IPS DF 6.9 (cell line): ENCODE measurements at places on chromosomes 4 and X.

DNA sequence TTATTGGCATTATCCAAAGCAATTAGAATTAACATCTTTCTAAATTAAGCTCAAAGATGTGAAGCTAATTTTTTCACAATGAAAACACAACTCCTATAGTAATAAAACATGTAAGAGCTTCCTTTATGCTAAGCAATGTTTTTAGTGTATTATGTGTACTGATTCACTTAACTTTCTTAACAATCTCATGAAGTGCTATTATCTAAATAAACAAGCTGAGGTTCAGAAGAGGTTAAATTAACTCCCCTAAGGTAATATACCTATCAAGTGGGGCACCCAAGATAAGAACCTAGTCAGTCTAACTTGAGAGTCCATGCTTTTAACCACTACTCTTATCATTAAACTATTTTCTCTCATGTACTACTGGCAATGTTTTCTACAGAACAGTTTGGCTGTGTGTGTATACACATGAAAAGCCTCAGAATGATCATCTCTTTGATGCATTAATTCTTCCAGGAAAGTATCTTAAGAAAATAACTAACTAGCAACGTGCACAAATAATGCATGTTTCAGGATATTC lies 13.6 kb downstream of the G3BP2 start:
- no peaks in the 10 kb centered on the region for H3K4me1 ChIP-seq
- DNase-seq: no peak
- peaks cover 10% of the 10 kb centered on the region; the same call in 1 of the 2 replicates for H3K36me3 ChIP-seq
- no peak overlapping the region for H3K4me3 ChIP-seq
- no peaks in the 10 kb centered on the region for H3K27me3 ChIP-seq

- peaks cover 79% of the 10 kb centered on the region for H3K27me3 ChIP-seq
- no peaks in the 10 kb centered on the region for H3K4me1 ChIP-seq
- no peaks in the 10 kb centered on the region for H3K36me3 ChIP-seq
- no peak for DNase-seq
- peak overlapping the region; percentile 14; the same call in 1 of the 2 replicates for H3K4me3 ChIP-seq
These were observed 9.7 kb downstream of the POU4F2 start for GRCh38 chr4:146648461-146648783.

GRCh38 chr4:37392521-37393255 lies 148.1 kb downstream of the NWD2 start:
- no peak overlapping the region for H3K27ac ChIP-seq
- no peak overlapping the region for H3K4me3 ChIP-seq
- H3K36me3 ChIP-seq: no peaks in the 10 kb centered on the region
- H3K4me1 ChIP-seq: no peaks in the 10 kb centered on the region
- no peak for DNase-seq
- no peaks in the 10 kb centered on the region for H3K27me3 ChIP-seq

DNA sequence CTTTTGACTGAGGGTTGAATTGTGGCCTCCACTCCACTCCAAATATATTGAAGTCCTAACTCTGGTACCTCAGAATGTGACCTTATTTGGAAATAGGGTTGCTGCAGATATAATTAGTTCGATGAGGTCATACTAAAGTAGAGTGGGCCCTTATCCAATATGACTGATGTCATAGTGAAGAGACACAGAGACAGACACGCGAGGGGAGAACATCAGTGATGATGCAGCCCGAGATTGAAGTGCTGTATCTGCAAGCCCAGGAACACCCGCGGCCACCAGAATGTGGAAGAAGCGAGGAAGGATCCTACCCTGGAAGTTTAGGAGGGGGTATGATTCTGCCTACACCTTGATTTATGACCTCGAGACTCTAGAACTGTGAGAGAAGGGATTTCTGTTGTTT lies 279.0 kb downstream of the ANKRD50 start:
- H3K4me1 ChIP-seq: no peaks in the 10 kb centered on the region
- H3K36me3 ChIP-seq: no peaks in the 10 kb centered on the region
- H3K27me3 ChIP-seq: no peaks in the 10 kb centered on the region
- no peak overlapping the region for H3K27ac ChIP-seq
- H3K4me3 ChIP-seq: no peak overlapping the region
- no peak for DNase-seq

DNA sequence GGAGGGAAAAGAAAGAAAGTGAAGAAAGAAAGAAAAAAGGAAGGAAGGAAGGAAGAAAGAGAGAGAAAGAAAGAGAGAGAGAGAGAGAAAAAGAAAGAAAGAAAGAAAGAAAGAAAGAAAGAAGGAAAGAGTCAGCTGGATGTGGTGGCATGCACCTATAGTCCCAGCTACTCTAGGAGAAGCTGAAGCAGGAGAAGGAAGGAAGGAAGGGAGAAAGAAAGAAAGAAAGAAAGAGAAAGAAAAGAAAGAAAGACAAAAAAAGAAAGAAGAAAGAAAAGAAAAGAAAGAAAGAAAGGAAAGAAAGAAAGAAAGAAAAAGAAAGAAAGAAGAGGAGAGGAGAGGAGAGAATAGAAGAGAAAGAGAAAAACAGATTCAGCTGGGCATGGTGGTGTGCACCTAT lies 44.3 kb upstream of the ERVMER34-1 start:
- no peak overlapping the region for H3K27ac ChIP-seq
- H3K27me3 ChIP-seq: no peaks in the 10 kb centered on the region
- H3K4me3 ChIP-seq: no peak overlapping the region
- no peaks in the 10 kb centered on the region for H3K4me1 ChIP-seq
- no peaks in the 10 kb centered on the region for H3K36me3 ChIP-seq
- DNase-seq: no peak

DNA sequence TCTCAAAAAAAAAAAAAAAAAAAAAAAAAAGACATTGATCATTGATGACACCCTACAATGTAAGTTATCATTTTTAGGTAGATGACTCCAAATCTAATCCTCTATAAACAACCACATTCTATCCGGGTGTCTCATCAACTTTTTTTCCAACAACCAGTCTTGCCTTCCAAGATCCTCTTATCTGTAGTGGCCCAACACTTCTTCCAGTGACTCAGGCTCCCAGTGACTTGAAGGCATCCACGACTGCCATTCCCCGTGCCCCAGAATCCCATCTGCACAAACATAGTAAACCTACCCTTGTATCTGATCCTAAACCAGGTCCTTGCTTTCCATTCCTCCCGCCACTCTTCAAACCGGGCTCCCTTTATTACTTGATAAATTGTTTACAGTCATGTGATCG lies 15.6 kb upstream of the TSPAN5 start:
- no peak overlapping the region for H3K27ac ChIP-seq
- H3K36me3 ChIP-seq: no peaks in the 10 kb centered on the region
- no peak overlapping the region for H3K4me3 ChIP-seq
- no peaks in the 10 kb centered on the region for H3K27me3 ChIP-seq

- no peaks in the 10 kb centered on the region for H3K4me1 ChIP-seq
- no peak overlapping the region for H3K4me3 ChIP-seq
- H3K27me3 ChIP-seq: no peaks in the 10 kb centered on the region
- DNase-seq: no peak
These were observed 472.9 kb upstream of the GRID2 start for GRCh38 chr4:91830681-91831395.

DNA sequence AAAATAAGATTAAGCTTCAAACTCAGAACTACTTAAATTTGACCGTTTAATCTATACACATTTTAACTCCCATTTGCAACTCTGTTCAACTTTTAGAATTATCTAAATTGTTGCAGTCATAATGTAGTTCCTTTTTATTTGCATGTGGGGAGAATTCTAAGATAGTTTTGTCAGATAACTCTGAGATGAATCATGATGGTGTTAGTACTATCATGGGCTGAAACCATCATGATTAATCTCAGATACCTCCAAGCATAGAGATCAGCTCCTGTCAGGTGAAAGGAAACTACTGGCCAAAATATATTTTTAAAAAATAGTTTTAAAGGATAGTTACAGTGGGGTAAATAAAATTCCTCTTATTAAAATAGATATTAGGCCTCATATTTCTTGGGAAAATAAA lies 39.0 kb downstream of the FBXO8 start:
- H3K27ac ChIP-seq: no peak overlapping the region
- no peaks in the 10 kb centered on the region for H3K27me3 ChIP-seq
- H3K36me3 ChIP-seq: no peaks in the 10 kb centered on the region
- H3K4me1 ChIP-seq: no peaks in the 10 kb centered on the region
- no peak for DNase-seq
- no peak overlapping the region for H3K4me3 ChIP-seq

DNA sequence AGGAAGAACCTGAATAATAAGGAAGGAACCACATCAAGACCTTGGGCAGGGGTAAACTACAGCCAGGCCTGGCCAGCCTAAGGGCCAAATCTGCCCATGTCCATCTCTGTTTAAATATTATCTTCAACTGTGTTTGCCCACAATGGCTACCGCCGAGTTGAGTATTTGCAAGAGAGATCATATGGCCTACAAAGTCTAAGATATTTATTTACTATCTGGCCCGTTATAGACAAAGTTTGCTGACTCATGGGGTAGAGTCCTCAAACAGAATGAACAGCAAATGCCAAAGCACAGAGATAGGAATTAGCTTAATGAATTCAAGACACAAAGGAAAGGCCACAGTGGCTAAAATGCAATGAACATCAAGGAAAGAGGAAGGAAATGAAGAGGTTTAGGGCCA lies 44.8 kb downstream of the RPS6KA3 start:
- DNase-seq: no peak
- H3K36me3 ChIP-seq: no peaks in the 10 kb centered on the region
- no peaks in the 10 kb centered on the region for H3K4me1 ChIP-seq

- H3K27me3 ChIP-seq: no peaks in the 10 kb centered on the region
- DNase-seq: no peak
- H3K36me3 ChIP-seq: no peaks in the 10 kb centered on the region
- H3K4me1 ChIP-seq: no peaks in the 10 kb centered on the region
- H3K4me3 ChIP-seq: peak overlapping the region; percentile 75; the same call in 1 of the 2 replicates
- no peak overlapping the region for H3K27ac ChIP-seq
These were observed 933 bp downstream of the CNKSR2 start for GRCh38 chrX:21374994-21375707.

DNA sequence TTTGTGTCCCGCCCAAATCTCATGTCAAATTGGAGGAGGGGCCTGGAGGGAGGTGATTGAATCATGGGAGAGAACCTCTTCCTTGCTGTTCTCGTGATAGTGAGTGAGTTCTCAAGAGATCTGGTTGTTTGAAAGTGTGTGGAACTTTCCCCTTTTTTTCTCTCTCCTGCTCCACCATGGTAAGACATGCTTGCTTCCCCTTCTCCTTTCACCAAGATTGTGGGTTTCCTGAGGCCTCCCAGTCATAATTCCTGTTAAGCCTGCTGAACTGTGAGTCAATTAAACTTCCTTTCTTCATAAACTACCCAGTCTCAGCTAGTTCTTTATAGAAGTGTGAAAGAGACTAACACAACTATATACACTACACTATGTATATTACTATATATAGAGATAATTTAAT lies 697.8 kb upstream of the HS3ST1 start:
- H3K4me3 ChIP-seq: no peak overlapping the region
- no peaks in the 10 kb centered on the region for H3K4me1 ChIP-seq
- no peak for DNase-seq
- H3K36me3 ChIP-seq: no peaks in the 10 kb centered on the region
- no peak overlapping the region for H3K27ac ChIP-seq

DNA sequence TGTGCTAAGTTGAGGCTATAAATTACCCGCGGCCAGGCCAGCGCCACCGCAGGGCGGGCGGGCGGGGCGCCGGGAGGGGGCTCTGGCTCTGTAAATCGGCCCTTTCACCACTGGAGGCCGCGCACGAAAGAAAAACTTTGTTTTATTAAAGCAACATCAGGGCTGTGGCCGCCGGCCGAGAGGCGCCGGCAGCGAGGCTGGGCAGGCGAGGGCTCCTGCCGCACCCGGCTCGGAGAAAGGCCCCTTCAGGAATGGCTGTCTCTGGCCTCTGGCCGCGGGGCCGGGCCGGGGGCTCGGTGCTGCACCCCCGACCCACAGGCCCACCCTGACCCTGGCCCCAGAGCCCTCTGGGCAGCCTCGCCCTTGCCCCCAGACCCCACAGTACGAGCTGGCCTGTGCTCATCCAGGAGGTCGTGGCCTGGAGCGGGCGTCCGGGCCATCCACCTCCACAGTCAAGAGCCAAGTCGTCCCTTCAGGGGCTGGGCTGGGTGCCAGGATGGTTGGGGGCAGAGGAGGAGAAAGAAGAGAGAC lies 29.5 kb upstream of the FGFR3 start:
- no peak for DNase-seq
- H3K36me3 ChIP-seq: no peaks in the 10 kb centered on the region
- no peaks in the 10 kb centered on the region for H3K27me3 ChIP-seq
- peaks cover 17% of the 10 kb centered on the region for H3K4me1 ChIP-seq
- no peak overlapping the region for H3K4me3 ChIP-seq
- H3K27ac ChIP-seq: no peak overlapping the region
